ENCODE measurements at places on chromosomes 11 and 22.

- DNase-seq = no peak
These were observed 252.6 kb downstream of the GUCY1A2 start for GRCh38 chr11:106765469-106766258.

- no peak for DNase-seq
These were observed 15.8 kb upstream of the OMP start for GRCh38 chr11:77086521-77087472.

DNA sequence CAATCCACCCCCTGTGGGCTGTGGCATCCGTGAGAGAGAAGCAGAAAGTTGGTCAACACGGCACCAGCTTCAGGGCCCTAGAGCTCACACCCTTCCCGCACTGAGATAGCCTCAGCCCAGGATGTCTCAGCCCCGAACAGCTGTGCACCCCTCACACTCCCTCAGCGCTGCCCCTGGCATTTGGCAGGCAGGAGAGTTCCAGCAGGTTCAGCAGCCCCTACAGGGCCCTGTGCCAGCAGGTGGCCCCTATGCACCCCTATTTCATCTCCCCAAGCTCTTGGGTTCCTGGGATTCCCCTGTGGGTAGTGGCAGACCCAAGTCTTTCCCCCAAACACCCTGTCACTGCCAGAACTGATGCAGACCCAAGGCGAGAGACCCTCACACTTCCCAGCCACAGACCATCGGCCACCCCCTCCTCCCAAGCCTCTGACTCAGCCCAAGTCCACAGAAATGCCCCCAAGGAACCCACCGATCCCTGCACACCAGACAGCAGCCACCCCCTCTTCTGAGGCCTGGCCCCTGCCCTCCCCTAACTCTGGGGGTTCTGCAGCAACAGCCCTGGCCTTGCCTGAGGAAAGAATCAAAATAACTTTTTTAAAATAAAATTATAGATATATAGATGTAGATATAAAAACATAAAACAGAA, 183.6 kb downstream of the IGLL1 start:
- no peak for DNase-seq

GRCh38 chr11:1622086-1622485, at the start of gene KRTAP5-4:
TSS of gene KRTAP5-4 (minus strand) at chr11:1622138. CDS start at chr11:1622093, 45 bp downstream.
- DNase-seq = no peak

GRCh38 chr22:19607192-19608002, 83.2 kb upstream of the CLDN5 start:
- DNase-seq = peak; percentile 74

- DNase-seq = no peak
These were observed 6.3 kb downstream of the OPCML start for GRCh38 chr11:133525976-133526375.
